ENCODE measurements at places on chromosomes 2 and 18. TPM values are rescaled to one million over a fixed set of nuclear protein-coding genes. Genes with fewer than 3 reads are reported as not detected.
A peak's percentile ranks its signal among the peaks of the same experiment; 100 is the strongest.

NTSR2 gene
- total RNA-seq = not detected

RAPGEF4 gene
- 14.6 TPM for total RNA-seq

BMP10 gene
- 0.24 TPM for total RNA-seq

MEP1B gene
- total RNA-seq = not detected

KCNK3 gene
- 26.8 TPM for total RNA-seq

LINC00305 gene
- total RNA-seq = not detected

UNC80 gene
- not detected for total RNA-seq

MAPK4 gene
- total RNA-seq = 2.9 TPM

GRCh38 chr2:236968101-236968879, 117.4 kb upstream of the COPS8 start:
- no peak overlapping the region for H3K4me3 ChIP-seq
- H3K27me3 ChIP-seq = no peaks in the 10 kb centered on the region

- no peaks in the 10 kb centered on the region for H3K27me3 ChIP-seq
- DNase-seq = no peak
- H3K36me3 ChIP-seq = no peaks in the 10 kb centered on the region
- no peak overlapping the region for H3K27ac ChIP-seq
Observed at GRCh38 chr2:54680397-54681041, 42.9 kb upstream of the EML6 start.

DNA sequence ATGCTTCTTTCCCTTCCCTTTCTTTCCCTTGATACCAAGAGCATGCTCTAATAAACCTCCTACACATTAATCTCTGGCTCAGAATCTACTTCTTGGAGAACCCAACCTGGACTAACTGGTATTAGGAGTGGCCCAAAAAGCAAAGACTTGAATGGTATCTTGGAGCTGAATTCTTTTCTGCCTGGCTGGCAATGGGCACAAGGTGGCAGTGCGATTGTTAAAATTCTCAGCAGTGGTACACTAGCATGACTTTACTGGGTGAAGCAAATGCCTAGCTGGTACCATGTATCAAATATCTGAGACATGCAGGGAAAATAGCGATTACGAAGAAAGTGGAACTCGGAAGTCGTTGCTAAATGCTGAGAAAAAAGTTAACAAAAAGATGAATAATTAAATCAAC, 376.1 kb downstream of the XIRP2 start:
- H3K4me3 ChIP-seq = no peak overlapping the region
- H3K4me1 ChIP-seq = no peaks in the 10 kb centered on the region
- H3K27ac ChIP-seq = no peak overlapping the region
- no peaks in the 10 kb centered on the region for H3K36me3 ChIP-seq
- no peaks in the 10 kb centered on the region for H3K27me3 ChIP-seq

GRCh38 chr18:46152436-46152807, 48.2 kb downstream of the HAUS1 start:
- H3K4me3 ChIP-seq = no peak overlapping the region
- no peak overlapping the region for H3K27ac ChIP-seq
- no peaks in the 10 kb centered on the region for H3K4me1 ChIP-seq
- H3K36me3 ChIP-seq = no peaks in the 10 kb centered on the region
- no peaks in the 10 kb centered on the region for H3K27me3 ChIP-seq

- no peaks in the 10 kb centered on the region for H3K27me3 ChIP-seq
- H3K27ac ChIP-seq = no peak overlapping the region
- no peaks in the 10 kb centered on the region for H3K4me1 ChIP-seq
- DNase-seq = no peak
Observed at GRCh38 chr2:58756336-58756735, 515.2 kb upstream of the FANCL start.

GRCh38 chr2:154470376-154470775, 228.1 kb upstream of the KCNJ3 start:
- no peak overlapping the region for H3K4me3 ChIP-seq
- no peaks in the 10 kb centered on the region for H3K4me1 ChIP-seq
- DNase-seq = no peak
- no peaks in the 10 kb centered on the region for H3K36me3 ChIP-seq

DNA sequence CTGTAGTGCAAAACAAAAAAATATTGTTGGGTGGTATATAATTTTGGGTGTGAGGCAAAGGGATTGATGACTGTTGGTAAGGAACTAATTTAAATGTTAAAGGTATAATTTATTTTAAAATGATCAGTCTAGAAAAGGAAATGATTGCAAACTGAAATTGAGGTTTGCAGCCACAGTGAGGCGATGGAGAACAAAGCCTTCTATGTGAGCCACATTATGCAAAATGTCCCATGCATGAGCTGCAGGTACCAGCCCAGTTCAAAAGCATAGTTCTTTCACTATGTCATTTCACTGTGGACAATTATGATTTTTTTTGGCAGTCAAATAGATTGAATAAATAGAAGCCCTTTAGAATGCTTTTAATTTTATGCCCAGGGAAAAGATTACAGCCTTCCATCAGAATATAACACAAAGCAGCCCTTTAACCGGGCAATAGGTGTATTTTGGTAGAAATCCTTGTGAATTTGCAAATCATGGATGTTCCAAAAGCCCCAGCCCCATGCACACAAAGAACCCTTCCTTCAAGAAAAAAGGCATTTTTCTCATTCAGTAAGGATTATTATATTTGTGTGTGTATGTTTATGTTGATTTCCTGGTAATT, 1.7 kb downstream of the MAP2 start:
- H3K4me1 ChIP-seq = peaks cover 17% of the 10 kb centered on the region
- DNase-seq = no peak
- no peaks in the 10 kb centered on the region for H3K36me3 ChIP-seq

DNA sequence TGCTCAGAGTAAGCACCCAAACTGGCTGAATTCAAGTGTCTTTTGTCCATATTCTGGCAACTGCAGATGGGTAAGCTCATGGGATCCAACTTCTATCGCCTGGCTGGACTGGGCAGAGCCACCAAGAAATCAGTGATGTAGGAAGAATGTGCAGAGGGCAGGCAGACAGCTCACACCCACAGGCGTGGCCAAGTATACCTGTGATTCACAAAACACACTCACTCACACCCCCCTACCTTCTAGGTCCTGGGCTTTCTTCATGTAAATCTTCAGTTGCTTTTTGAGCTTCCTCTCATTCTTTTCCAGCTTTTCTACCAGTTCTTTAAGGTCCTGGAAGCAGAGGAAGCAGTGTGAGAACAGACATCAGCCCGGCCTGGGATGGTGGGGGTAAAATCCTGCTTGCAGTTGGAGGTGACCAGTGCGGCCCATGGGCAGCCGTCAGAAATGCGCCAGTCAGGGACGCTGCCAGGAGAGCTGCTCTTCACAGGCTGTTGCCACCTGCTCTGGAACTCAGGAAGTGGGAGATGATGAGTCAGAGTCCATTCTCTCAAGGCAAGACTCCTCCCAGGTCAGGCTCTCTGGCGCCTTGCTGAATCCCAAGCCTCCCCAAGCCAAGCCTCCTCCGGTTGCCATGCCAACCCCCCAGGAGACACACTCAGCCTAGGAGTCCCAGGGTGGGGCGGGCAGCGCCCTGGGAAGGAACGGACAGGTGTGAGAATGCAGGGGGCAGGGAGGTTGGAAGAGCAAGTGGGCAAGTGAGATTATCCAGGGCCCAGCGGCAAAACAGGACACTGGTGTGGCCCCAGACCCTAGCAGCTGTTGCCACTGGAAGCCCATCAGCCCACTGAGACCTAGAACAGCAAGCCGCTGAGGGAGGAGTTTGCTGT, 36.2 kb upstream of the ACAA2 start:
- peaks cover 6% of the 10 kb centered on the region for H3K4me1 ChIP-seq
- DNase-seq = peak; percentile 82
- H3K36me3 ChIP-seq = peaks cover 5% of the 10 kb centered on the region
- H3K27me3 ChIP-seq = peaks cover 6% of the 10 kb centered on the region
- no peak overlapping the region for H3K4me3 ChIP-seq

DNA sequence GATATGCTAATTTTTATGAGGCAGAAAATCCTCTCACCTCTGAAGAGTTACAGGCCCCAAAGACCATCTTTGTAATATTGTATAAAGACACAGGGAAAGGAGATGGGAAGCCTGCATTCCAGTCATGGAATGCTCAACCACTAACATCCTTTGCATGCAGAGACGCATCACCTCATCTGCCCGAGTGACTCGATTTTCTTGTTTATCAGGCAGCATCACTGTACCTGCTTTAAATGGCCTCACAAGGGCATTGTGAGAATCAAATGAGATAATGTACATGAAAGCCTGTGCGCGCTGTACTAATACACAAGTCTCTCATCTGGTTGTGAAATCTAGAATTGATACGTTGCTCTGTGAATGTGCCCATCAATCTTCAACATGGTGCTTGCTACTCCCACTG, 10.2 kb upstream of the TMEM247 start:
- DNase-seq = no peak
- H3K36me3 ChIP-seq = no peaks in the 10 kb centered on the region
- H3K27ac ChIP-seq = no peak overlapping the region
- H3K4me3 ChIP-seq = no peak overlapping the region

- H3K4me3 ChIP-seq = no peak overlapping the region
- no peaks in the 10 kb centered on the region for H3K36me3 ChIP-seq
- no peaks in the 10 kb centered on the region for H3K4me1 ChIP-seq
- H3K27ac ChIP-seq = no peak overlapping the region
Observed at GRCh38 chr2:213609570-213610170, 325.4 kb downstream of the SPAG16 start.

- no peaks in the 10 kb centered on the region for H3K4me1 ChIP-seq
- DNase-seq = no peak
- no peaks in the 10 kb centered on the region for H3K36me3 ChIP-seq
- no peaks in the 10 kb centered on the region for H3K27me3 ChIP-seq
- H3K4me3 ChIP-seq = no peak overlapping the region
Observed at GRCh38 chr2:162994718-162995117, 156.2 kb upstream of the KCNH7 start.

DNA sequence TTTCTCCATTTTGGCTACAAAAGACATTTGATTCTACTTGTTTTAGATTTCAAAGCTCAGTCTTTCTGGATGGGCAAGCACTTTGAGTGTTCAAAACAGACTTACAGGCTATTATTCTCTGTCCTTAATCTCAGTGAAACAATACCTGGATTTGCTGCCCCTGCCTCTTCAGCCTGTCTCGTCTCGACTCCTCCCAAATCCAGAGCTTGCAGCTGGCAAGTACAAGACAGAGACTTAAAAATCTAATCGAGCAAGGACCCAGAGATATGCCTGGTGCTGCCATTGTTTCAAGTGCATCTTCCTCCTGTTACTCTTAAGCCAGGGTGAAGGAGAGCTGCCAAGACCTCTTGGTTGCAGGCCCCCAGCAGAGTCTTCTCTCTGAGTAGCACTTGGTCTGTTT, 59.2 kb downstream of the LRRC30 start:
- H3K4me3 ChIP-seq = no peak overlapping the region
- no peaks in the 10 kb centered on the region for H3K27me3 ChIP-seq
- H3K36me3 ChIP-seq = no peaks in the 10 kb centered on the region
- no peaks in the 10 kb centered on the region for H3K4me1 ChIP-seq
- H3K27ac ChIP-seq = no peak overlapping the region
- no peak for DNase-seq

GRCh38 chr2:157364257-157364974, 38.8 kb upstream of the ERMN start:
- H3K36me3 ChIP-seq = no peaks in the 10 kb centered on the region
- H3K27me3 ChIP-seq = no peaks in the 10 kb centered on the region
- DNase-seq = no peak

DNA sequence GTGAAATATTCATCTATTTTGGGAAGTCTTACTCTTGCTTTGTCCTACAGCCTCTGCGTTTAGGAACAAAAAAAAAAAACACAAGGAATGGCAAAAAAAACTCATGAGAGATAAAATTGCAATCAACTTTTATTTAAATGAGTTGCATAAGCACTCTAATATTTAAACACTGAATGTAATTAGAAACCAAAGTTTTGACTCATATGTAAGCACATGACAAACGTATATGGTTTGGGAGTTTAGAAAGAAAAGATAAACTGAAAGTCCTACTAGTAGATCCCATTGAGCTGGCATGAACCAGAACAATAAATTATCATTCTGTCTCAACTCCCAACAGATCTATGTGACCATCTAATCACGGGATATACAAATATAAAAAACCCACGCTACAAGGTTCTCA, 44.8 kb downstream of the REV1 start:
- DNase-seq = no peak
- no peak overlapping the region for H3K4me3 ChIP-seq
- H3K27ac ChIP-seq = no peak overlapping the region

DNA sequence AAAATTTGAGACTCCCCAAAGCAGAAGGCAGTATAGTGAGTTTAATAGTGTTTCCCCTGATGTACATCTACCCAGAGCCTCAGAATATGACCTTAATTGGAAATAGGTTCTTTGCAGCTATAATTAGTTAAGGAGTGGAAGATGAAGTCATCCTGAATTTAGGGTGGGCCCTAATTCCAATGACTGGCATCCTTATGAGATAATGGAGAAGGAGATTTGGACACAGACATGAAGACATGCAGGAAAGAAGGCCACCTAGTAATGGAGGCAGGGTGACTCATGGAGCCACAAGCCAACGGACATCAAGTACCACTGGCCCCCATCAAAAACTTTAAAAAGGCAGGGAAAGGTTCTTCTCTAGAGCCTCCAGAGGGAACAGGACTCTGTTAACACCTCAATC, 308.9 kb downstream of the TXNL1 start:
- H3K27me3 ChIP-seq = no peaks in the 10 kb centered on the region
- peaks cover 5% of the 10 kb centered on the region for H3K4me1 ChIP-seq
- H3K27ac ChIP-seq = no peak overlapping the region
- H3K4me3 ChIP-seq = no peak overlapping the region

DNA sequence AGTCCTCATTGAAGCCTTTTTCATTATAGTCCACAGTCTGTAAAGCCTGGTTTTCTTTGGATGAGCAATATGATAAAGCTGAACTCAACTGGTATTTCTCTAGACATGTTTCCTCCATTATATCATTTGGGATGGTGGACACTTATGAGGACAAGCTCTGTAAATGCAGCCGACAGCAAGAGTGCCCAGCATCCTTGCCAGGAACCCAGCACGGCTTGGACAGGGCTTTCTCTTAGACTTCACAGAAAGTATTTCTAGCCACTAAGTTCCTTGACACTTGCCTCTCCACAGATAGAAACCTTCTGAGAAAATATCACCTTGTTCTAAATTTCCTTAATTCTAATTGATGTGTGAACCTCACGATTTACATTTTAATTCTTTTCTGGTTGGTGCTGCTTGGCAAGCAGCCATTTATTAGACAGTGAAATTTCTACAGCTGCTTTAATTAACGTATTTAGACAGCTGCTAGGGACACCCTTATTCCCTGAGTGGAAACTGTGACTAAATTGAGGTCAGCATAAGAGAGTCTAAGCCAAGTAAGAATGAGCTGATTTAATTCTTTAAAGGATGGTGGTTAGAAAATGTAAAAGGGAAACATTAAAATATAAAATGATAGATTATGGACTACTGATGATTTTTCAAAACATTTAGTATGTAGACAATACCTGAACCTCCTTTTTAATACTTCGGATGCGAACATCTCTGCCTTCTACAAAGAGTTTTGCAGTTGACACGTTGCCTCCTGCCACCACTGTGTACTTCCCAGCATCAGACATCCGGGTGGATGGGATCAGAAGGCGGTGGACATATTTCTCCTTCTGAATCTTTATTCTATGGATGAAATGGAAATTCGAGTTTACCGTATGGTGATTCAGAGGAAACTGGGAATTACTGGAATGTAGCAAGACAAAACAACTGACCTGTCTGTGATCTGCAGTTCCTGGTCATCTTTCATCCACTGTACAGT, 39.8 kb downstream of the TTN start:
- DNase-seq = no peak
- no peak overlapping the region for H3K27ac ChIP-seq
- no peak overlapping the region for H3K4me3 ChIP-seq
- H3K27me3 ChIP-seq = no peaks in the 10 kb centered on the region
